ENCODE measurements at places on chromosomes 16 and 17.

- DNase-seq: no peak
Measured at GRCh38 chr16:62194828-62195227, 158.6 kb upstream of the CDH8 start.

DNA sequence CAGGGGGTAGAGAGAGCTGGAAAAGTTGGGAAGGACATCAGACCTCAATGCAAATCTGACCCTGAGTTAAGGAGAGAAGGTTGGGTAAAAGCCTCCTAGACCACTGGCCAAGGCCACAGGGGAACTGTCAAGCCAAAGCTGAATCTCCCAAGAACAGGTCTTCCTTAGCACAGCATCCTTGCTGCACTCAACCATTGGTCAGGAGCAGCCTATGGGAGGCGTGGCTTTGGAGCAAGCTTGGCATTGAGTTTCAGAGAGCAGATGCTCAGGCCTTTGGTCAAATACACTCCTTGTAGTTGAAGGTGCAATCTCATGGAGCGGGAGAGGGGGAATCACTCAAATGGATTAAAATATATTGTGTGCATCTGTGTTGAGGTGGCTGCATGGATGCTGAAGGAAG, 21.8 kb downstream of the SOX9 start:
- no peak for DNase-seq

DNA sequence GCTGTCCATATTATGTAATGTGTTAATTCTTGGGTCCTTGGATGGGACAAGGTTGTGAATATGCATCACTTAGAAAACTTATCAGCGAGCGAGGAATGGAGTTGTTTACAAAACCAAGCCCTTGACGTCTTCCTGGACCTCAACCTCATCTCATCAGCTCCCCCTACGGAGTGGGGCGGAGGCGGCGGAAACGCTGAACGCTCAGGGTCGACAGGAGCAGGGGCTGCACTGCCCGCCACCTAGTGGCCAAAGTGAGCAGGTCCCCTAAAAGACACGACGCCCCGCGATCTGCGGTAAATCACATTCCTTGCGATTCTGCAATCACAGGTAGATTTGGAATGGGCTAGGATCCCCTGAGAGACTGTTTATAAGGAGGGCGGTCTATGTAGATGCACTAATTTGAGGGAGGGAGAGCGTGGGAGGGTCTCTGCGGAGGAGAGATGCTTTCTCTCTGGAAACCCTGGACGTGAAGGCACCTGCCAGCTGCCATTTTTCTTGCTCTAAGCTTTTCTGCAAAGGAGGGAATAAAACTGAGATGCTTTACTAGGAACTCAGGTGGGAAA, 5.4 kb upstream of the ICAM2 start:
- DNase-seq: peak; percentile 52

DNA sequence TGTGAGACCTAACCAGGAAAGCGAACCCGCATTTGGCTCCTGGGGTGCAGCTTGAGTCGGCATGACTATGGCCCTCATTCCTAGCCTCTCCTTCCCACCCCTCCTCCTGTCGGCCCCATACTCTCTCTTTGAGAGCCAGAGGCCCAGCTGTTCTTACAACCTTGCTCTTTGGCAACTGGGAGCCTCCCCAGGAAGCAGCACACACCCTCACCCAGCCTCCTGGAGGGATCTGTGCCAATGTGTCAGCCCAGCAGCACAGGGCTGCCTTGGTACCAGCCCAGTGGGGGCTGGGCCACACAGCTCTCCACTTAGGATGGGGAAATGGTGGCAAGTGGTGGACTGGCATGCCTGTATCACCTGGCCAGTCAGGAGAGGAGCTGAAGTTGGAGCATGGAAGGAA, 70.3 kb upstream of the LGALS9 start:
- DNase-seq: no peak

- DNase-seq: no peak
Measured at GRCh38 chr16:27902551-27902950, 161.0 kb downstream of the GSG1L start.

DNA sequence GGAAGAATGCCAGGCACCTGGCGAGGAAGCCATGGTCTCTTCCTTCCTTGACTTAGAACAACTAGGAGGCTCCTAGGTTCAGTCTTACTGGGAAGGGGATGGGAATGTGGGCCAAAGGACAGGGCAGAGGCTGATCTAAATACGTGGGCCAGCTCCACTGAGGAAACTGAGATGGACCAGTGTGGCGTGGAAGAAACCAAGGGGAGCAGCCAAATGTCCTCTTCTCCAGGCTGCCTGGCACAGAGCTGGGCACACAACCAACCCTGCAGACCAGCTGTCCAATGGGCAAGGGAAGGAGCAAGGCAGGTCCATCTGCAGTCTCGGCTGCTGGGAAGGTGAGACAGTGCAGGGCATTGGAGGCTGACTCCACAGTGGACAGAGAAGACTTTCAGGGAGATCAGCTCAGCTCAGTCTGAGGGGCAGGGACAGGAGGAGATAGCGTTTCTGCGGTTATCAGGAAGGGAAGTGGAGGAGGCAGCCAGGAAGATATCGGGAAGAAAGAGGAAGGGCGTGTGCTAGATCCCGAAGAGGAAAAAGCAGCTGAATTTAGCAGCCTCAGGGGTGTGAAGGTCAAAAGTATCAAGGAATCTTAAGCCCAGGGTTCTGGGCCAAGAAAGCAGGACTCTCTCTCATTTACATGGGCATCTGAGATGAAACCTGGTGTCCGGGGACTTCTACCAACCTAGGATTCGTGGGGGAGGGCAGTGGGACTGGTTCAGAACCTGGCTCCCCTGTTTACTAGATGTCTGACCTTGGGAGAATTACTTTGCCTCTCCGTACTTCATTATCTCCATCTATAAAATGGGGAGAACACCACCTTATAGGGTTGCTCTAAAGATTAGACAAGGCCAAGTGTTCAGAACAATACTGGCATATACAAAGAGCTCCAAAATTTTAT, 1.8 kb downstream of the KIFC3 start:
- DNase-seq: no peak

GRCh38 chr16:88730632-88731607, 24.6 kb downstream of the CTU2 start:
- DNase-seq: no peak

GRCh38 chr17:61400717-61401388, 1.2 kb downstream of the TBX2 start:
- no peak for DNase-seq

- DNase-seq: peak; percentile 54
Measured at GRCh38 chr17:54992797-54993639, 24.5 kb downstream of the STXBP4 start.

- peak; percentile 71 for DNase-seq
Measured at GRCh38 chr17:63029541-63029940, 63.5 kb downstream of the TANC2 start.

- peak; percentile 58 for DNase-seq
Measured at GRCh38 chr16:12455287-12455798, 348.3 kb downstream of the CPPED1 start.

DNA sequence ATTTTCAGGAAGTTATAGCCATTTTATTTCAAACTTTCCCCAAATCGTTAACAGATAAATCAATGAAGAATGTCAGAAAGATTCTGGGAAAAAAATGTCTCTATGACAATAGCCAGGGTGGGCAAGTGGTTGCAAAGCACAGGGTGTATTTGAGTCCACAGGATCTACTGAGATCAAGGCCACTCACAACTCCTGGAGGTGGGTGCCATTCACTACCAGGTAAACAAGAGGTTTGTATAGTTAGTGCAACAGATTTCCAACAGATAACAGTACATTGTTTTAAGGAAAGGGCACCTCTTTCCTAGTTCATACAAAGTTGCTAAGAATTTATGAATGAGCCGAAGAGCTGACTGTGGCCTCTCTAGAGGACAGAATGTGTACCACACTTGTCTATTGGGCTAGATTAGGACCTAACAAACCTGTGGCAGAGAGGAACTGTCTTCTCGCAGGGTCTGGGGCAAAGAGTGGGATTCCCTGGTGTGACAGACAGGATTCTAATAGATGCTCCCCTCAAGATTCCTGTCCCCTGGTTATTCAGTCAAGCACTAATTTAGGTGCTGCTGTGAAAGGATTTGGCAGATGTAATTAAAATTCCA, 52.0 kb upstream of the ZNF629 start:
- DNase-seq: no peak

- DNase-seq: no peak
Measured at GRCh38 chr17:66343531-66344078, 41.2 kb downstream of the PRKCA start.

DNA sequence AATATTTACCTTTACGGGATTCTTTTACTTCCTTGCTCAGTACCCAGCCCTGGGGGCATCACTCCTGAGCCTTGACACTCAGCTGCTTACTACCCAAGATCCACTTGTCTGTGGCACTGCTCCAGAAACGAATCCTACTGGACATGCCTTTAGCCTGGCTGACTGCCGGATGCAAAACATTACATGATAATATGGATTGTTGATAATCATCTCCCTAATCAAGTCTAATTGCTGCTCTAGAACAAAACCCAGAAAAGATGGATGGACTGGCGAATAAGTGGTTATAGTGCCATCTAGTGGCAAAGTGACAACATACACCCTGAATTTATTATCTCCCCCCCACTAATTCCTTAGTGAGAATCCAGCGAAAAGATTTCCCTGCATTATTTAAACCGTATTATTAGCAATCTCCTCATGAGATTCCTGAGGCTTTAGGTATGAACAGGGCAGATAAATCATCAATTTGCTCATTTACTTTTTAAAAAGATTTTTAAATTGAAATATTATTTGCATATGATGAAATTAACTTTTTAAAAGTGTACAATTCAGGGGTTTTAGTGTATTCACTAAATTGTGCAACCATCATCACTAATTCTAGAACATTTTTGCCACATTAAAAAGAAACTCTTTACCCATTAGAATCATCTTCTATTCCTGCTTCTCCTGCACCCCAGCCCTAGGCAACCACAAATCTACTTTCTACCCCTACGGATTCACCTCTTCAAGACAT, 61.6 kb downstream of the RGS9 start:
- peak; percentile 58 for DNase-seq

- DNase-seq: no peak
Measured at GRCh38 chr16:12681653-12682052, 122.0 kb downstream of the CPPED1 start.

- peak; percentile 87 for DNase-seq
Measured at GRCh38 chr16:58264961-58265479, 29.8 kb downstream of the PRSS54 start.

GRCh38 chr17:50594128-50594823, 33.8 kb downstream of the CACNA1G start:
- no peak for DNase-seq

GRCh38 chr17:4987767-4988567, 492 bp upstream of the CAMTA2 start:
- no peak for DNase-seq

GRCh38 chr17:64028874-64029464, 8.5 kb upstream of the ICAM2 start:
- DNase-seq: peak; percentile 58

GRCh38 chr17:53321651-53322050, 501.1 kb upstream of the KIF2B start:
- DNase-seq: no peak

Measured in HFFc6 (cell line).